ENCODE measurements at places on chromosomes 16 and 17. TPM values are rescaled to one million over a fixed set of nuclear protein-coding genes. Genes with fewer than 3 reads are reported as not detected.

The STAT5B gene
- polyA plus RNA-seq = 22.8 TPM

- DNase-seq = no peak
These were observed 204.2 kb upstream of the FOXF1 start for GRCh38 chr16:86306011-86306644.

- DNase-seq = no peak
These were observed 3.0 kb downstream of the CDT1 start for GRCh38 chr16:88806491-88807111.

DNA sequence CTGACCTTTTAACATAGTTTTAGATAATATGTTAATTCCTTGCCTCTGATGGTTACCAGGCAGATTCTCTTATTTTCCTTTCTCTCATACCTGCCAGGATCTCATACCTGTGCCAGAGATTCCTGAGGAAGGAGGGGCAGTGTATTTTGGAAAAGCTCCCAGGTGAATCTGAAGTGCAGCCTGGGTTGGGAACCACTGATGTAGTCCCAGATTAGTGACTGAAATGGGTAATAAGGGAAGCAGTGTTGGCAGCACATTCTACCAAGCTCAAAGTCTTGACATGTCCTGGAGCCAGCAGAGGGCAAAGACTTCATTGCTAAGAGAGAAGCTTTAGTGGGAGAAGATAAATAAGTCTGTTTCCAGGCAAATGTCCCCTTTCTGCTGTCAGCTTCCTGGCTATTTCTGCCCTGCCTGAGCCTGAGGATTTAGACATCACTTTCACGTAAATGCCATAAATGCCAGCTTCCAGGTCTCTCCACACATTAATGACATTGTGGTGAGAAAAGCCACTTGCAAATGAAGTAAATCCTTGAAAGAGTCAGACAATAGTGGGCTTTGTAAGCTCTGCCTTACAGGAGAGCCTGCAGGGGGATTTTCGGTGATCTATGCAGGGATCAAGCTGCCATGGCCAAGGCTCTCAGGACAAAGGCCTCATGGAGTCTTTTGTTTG, 40.9 kb upstream of the C16orf78 start:
- no peak for DNase-seq

The NCBP3 gene
- 11.2 TPM for polyA plus RNA-seq
